Fibroblast of skin of scalp (primary cell): ENCODE measurements at places on chromosomes 4 and X.

DNA sequence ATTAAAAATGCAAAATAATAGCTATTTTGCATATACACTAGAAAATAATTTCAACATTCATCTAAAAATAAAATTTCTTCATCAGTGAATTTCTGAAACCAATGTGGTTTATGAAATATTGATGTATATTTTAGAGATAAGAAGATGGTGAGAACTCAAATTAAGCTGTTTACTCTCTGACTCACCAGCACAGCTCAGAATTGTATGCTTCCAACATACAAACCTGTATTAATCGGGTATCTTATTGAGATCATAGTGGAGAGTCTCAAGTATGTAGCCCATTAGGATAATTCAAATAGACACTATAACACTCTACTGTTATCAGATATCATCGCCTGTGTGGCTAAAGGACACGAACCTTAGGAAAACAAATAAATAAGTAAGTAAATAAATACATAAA is 899.5 kb upstream of the INTU start:
- DNase-seq = no peak

- DNase-seq = no peak
Measured at GRCh38 chr4:123547216-123548165, 150.9 kb downstream of the SPRY1 start.

- no peak for DNase-seq
Measured at GRCh38 chrX:2647627-2648026, 43.5 kb upstream of the CD99 start.

- DNase-seq = no peak
Measured at GRCh38 chrX:100710816-100711215, 21.1 kb downstream of the SYTL4 start.

- peak; percentile 92 for DNase-seq
Measured at GRCh38 chr4:84673475-84674240, 90.7 kb downstream of the CDS1 start.

GRCh38 chrX:148804579-148805355 is 304.4 kb downstream of the AFF2 start:
- no peak for DNase-seq

DNA sequence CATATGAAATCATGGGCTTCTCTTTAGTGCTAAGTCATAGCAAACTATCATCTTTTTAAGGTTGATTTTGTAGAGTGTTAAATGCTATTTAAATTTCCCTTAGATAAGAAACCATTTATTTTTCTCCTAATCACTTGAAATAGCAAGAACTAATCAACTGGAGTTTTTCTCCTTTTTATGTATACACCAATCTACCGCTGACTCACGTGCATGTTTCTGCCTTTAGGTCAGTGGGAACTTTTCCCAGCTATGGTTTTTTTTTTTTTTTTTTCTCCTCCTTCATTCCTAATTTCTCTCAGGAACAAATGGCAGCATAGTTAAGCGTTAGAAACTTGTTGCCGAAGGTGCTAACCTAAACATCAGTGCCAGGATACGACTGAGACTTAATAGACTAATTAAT is 176.4 kb downstream of the BMPR1B start:
- peak; percentile 58 for DNase-seq

DNA sequence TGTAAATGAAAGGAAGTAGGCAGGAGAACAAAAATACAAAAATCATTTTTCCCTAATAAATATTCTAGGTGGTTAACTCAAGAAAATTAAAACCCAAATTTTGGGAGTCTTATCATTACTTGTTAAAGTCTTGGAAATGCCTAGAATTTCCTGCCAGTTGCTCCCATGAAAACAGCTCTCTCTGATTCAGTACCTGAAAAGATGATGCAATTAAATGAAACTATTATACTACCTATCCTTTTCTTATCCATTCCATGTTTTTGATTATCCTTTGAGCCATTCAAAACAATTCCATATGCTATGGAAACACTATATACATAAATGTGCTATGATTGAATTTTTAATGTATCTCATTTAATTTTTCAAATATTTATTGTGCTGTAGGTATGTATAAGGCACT is 50.5 kb upstream of the AMELX start:
- DNase-seq = no peak

GRCh38 chr4:147103403-147103946 is 157.8 kb upstream of the TTC29 start:
- DNase-seq = peak; percentile 98

GRCh38 chr4:94889946-94890345 is 132.2 kb downstream of the BMPR1B start:
- peak; percentile 74 for DNase-seq

DNA sequence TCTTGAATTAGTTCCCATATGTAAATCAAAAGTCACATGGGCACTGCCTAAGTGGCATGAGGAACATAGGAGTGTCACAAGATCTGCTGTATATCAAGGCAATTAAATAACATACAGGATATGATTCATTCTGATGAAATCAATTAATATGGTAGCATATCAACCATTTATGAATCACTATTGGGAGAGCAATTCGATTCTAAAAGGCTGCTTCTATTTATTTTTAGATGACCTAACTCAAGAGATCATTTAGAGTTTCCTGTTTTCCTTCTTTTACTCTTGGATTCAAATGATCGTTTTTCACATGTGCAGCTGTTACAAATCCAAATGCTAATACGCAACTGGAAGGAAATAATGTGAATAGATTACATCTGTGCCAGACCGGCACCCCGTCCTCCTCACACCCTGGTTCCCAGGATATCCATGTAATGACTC is 81.9 kb downstream of the HCCS start:
- DNase-seq = no peak

GRCh38 chr4:136219592-136220125 is 1312.6 kb downstream of the PCDH18 start:
- DNase-seq = no peak

- DNase-seq = no peak
Measured at GRCh38 chr4:151227172-151227571, 49.8 kb upstream of the PRSS48 start.

- DNase-seq = no peak
Measured at GRCh38 chrX:72273718-72274117, 3.3 kb downstream of the RPS4X start.

DNA sequence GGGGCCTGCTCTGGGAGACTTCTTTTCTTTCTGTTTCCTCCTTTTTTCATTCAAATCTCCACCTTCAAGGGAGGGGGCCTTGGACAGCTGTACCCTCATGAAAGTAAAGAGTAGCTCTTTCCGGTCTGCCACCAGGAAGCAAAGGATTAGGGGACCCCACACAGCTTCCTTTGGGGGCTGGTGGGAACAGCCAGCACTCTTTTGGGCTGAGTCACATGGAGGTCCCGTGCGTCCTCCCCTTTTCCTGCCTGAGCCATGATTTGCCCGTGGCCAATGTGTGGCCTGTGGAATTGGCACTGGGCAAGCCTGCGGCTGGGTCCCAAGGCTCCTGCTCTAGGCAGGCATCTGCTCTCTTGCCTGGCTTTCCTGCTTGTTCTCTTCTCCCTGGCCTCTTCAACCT is 65.5 kb downstream of the FHDC1 start:
- DNase-seq = peak; percentile 16

- DNase-seq = no peak
Measured at GRCh38 chr4:8571702-8572685, 8.2 kb upstream of the GPR78 start.

- DNase-seq = no peak
Measured at GRCh38 chr4:148292686-148293085, 149.5 kb downstream of the NR3C2 start.

DNA sequence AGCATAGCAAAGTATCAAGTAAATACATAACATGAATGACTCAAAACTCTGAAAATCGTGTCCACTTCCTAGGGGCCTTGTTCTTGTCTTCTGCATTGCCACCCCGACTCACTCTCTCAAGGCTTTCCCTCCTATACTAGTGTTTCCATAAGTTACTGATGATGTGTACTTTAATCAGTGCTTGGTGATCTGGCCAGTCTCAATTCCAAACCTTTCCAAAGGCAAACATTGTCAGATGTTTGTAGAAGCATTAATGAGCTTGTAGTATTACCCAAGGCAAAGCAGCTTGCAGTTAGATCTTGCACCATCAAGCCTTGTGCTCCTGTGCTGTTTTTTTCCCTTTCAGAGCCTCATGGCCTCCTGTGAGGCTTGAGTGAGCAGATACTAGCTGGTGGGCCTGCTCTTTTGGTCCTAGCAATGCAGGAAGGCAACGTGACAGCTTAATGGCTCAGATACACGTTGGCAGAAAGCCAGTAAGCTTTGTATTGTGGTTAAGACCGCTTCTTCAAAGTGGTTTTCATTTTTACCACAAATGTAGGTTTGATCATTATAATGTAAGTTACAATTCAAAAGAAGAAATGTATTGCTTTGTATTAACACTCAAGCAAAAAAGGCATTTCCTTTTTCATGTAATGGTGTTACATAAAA is 51.8 kb downstream of the RBPJ start:
- DNase-seq = peak; percentile 68

DNA sequence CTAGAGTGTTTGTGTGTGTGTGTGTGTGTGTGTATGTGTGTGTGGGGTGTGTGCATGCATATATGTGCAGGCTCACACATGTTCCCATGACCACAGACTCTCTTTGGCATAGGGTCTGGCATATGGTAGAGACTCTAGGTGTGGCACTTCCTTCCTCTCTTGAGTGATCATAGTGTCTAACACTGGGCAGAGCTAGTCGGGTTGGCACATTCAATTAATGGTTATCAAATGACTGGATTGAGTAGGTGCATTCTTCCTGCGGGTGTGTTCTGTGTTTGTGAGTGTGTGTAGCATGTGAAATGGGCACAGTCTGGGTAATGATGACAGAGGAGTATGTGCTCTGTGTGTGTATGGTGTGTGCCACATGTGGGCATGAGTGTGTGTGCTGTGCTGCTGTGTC is 106.5 kb downstream of the EFNB1 start:
- DNase-seq = no peak

GRCh38 chr4:23456864-23457263 is 433.0 kb downstream of the PPARGC1A start:
- no peak for DNase-seq

- DNase-seq = no peak
Measured at GRCh38 chrX:112877771-112878173, 37.1 kb upstream of the AMOT start.

DNA sequence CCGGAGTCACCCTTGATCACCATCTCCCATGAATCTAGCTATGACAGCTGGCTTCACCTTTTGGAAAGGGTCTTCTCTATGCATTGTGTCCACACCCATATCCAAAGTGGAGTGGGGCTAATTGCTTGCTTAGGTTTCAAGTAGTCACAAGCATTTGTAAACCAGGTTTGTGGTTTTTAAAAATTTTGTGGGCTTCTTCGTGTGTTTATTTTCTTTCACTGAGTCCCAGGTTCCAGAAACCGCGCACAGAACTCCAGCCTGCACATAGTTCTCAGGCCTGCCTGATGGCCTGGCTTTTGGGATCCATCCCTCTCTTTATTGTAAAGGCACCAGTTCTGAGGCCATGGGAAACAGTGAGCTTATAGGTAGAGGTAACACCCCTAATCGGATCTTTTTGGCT is 70.2 kb upstream of the TLR3 start:
- no peak for DNase-seq

DNA sequence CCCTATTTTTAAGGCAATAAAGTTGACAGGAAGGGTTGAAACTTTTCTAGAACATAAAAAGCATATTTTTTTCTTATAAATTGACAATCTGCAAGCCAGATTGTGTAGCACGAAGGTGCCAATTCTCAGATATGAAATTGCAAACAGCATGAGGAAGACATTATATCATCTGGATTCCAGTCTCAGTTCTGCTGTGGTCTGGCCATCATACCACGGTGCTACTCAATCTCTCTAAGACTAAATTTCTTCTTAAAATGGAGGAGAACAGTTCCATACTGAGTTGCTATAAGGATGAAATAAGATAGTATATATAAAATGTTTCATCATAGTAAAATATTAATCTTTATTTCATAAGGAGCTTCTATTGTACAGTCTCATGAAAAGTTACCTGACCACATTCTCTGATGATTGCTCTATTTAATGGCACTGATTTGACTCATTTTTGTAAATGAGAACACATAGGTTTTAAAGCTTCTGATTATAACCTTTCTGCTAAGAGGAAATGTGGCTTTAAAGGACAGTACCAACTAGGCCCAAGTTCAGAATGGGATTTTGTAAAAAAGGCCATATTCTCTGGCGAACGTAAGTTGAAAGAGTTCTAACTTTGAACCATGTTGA is 127.9 kb downstream of the SHROOM3 start:
- no peak for DNase-seq

DNA sequence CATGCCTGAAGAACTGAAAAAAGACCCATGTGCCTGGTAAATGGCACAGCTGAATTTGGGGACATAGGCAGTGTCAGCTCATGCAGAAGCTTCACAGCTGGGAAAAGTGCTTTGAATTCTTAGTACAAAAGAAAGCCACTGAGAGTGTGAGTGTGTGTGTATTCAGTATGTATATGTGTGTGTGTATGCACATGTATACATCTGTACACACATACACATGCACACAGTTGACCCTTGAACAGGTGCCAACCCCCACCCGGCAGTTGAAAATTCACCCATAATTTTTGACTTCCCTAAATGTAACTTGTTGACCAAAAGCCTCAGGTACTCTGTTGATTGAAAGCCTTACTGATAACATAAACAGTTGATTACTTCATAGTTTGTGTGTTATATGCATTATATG is 49.5 kb upstream of the ENPP6 start:
- DNase-seq = no peak

GRCh38 chrX:40651620-40652223 is 4.4 kb upstream of the CXorf38 start:
- peak; percentile 41 for DNase-seq

DNA sequence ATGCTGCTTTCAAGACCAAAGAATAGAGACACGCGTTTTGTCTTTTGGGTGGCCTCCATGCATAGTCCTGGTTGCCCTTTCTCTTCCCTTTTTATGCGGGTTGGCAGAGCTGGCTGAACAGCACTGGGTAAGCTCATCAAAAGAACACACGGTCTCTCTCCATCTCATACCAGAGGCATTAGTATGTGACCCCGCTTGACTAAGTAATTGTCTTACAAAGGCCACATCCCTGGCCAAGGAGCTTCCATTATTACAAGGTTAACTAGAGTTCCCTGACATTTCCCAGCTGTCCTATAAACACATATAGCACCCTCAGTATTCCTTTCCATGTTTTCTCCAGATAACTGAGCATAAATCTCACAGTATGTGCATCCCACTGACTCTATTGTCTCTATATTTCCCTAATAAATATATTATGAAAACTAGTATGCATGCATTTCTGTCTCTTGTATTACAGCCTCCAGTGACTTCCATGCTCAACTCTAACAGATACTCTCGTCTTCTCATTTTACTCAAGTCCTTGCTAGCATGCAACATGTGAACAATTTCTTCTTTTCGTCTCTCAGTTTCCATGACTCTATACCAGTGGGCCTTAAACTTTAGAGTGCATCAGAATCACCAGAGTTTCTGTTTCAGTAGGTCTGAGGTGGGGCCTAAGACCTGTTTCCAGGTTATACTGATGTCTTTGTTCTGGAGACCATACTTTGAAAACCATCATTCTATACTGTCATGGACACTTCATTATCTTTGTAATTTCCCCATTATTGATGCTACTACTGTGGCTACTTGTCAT is 247.7 kb upstream of the ARSJ start:
- DNase-seq = no peak
